Stimulated activated CD4-positive, alpha-beta T cell treated with anti-CD3 and anti-CD28 coated beads, Interleukin-1b, Interleukin-23, amount 100 ng/mL, for 1 hour (primary cell): ENCODE measurements at places on chromosomes 16 and 17.

GRCh38 chr17:53483704-53484103 is 339.0 kb upstream of the KIF2B start:
- DNase-seq: no peak

DNA sequence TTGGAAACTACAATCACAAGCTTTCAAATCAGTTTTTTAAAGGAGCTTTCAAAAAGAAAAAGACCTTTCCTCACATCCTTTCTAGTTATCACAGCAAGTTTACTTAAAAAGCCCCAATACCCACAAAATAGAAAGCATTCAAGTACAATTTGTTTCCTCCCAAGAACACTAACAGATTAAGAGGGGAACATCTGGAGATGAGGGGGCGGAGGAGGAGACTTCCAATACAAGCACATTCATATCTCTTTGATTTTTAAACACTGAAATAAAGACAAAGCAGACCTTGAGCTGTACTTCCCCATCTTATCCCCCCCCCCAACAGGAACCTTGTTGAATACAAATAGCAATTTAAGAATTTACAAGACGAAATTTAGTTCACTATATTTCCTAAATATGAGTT is 2.0 kb downstream of the YWHAE start:
- DNase-seq: no peak

DNA sequence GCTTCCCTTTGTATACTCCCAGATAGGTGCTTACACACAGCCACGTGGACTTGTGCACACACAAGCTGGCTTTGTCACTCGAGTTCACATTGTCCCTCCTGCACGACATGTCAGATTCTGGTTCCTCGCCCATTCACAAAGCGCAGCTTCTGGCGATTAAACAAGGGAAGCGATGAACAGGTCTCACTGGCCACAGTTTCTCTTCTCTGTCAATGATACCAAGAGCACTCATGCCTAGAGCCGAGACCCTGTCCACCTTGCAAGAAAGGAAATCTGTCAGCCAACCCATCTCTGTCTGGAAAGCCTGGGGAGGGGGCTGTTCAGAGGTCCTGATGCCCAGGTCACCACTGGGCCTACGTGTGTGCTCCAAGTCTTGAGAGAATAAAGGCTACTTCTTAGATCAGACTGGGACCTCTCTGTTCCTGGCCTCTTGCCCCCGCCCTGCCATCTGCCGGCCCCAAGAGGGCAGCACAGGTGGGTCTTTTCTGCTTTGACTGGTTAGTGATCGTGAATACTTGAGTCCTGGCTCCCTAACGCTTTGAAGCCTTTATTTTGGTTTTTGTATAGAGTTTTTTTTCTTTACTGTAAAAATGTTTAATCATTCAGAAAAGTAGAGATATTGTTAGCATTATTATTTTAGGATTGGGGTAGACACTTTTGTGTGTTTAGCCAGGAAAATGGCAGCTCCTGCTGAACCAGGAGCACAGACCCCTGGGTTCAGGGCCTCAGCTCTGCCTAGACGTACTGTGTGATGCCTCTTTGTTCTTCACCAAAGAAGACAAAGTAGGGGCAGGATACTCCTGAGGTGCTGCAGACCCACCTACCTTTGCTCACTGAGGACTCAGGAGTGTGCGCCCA is 104.7 kb downstream of the MRM1 start:
- no peak for DNase-seq

- no peak for DNase-seq
These were observed 22.8 kb downstream of the TAOK1 start for GRCh38 chr17:29412780-29413565.

GRCh38 chr16:57042157-57043111 is 49.9 kb upstream of the CPNE2 start:
- peak; percentile 57 for DNase-seq

- DNase-seq: no peak
These were observed 27.3 kb downstream of the STAT5A start for GRCh38 chr17:42315402-42316156.

- no peak for DNase-seq
These were observed 62.9 kb downstream of the JPH3 start for GRCh38 chr16:87665193-87665592.

GRCh38 chr16:73091174-73091573 is 43.2 kb upstream of the ZFHX3 start:
- no peak for DNase-seq

DNA sequence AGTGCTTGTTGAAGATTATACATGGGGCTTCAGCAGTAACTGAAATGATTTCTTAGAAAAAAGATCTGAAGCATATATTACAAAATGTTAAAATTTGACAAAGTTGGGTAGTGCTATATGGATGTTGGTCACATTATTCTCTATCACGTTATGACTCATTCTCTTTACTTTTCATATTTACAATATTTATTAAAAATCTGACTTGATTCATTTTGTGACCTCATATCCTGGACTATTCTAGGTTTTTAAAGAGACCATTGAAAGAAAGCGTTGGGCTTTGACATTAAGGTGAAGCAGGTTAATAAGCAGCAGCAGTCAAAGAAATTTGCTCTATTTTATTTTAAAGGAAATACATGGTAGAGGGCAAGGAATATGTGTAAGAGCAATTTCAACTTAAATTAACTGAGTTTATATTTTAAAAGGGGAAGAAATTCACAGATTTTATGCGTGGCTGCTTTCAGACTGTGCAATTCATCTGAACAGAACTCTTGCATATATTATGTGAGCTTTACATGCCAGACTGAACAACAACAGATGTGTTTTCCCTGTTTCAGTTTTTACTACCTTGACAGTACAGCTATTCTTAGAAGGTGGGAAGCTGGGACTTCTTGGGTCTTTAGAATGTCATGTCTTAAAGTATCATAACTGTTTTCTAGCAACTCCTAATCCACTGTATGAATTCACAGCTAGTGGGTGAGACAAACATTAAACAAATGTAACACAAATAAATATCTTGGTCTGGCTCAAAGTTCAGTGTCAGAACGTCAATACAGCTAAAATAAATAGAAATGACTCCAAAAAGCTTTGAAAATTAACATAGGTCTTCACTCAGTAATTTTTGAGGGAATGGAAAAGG is 10.4 kb upstream of the FAM20A start:
- no peak for DNase-seq

DNA sequence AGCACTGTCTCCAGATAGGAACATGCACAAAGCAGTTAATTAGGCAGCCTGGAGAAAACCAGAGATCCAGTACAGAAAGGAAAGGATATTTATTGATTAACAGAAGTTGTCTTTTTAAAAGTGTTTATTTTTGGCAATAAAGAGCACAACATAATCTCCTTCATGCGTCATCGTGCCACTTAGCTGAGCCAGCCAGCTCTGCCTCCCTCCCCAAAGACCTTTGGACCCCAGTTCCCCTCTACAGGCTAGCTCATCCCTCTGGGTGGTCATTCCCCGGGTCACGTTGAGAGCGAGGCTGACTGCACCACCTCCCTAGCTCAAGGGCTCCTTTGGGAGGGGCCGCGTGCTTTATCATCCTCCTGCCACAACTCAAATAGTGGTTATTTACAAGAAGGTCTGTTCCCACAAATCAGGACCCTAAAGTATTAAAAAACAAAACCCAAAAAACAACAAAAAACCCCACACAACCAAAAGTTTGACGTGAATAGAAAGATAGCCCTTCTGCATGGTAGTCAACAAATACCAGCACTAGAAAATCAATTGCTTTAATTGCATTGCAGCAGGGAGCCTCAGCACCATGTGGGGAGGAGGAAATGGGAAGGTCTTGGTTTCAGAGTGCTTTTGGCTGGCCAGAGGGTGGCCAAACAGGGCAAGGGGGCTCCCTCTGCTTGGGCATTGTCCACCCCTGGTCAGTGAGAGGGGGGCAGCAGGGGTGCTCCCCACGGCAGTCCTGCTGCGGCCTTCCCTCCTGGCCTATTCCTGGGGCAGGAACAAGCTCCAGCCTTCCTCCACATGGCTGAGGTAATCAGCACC is 9.6 kb downstream of the POLR2C start:
- DNase-seq: no peak

GRCh38 chr16:57966204-57966771 is 4.6 kb downstream of the CNGB1 start:
- DNase-seq: no peak

DNA sequence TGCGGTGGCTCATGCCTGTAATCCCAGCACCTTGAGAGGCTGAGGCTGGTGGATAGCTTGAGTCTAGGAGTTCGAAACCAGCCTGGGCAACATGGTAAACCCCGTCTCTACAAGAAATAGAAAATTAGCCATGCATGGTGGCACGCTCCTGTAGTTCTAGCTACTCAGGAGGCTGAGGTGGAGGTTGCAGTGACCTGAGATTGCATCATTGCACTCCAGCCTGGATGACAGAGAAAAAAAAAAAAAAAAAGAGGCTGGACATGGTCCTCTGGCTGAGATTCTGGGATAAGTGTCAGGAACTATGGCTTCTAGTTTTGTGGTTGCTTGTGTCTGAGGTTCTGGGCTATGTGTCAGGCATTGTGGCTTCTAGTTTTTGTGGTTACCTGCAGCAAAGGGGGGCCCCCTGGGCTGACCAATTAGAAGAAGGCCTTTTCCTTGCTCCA is 7.0 kb downstream of the KSR1 start:
- no peak for DNase-seq

- no peak for DNase-seq
These were observed 115.4 kb downstream of the ZNF778 start for GRCh38 chr16:89332902-89333245.

- DNase-seq: no peak
These were observed 28.3 kb upstream of the APPBP2 start for GRCh38 chr17:60554377-60554788.

GRCh38 chr17:66684731-66685130 is 150.2 kb upstream of the CACNG5 start:
- DNase-seq: no peak

DNA sequence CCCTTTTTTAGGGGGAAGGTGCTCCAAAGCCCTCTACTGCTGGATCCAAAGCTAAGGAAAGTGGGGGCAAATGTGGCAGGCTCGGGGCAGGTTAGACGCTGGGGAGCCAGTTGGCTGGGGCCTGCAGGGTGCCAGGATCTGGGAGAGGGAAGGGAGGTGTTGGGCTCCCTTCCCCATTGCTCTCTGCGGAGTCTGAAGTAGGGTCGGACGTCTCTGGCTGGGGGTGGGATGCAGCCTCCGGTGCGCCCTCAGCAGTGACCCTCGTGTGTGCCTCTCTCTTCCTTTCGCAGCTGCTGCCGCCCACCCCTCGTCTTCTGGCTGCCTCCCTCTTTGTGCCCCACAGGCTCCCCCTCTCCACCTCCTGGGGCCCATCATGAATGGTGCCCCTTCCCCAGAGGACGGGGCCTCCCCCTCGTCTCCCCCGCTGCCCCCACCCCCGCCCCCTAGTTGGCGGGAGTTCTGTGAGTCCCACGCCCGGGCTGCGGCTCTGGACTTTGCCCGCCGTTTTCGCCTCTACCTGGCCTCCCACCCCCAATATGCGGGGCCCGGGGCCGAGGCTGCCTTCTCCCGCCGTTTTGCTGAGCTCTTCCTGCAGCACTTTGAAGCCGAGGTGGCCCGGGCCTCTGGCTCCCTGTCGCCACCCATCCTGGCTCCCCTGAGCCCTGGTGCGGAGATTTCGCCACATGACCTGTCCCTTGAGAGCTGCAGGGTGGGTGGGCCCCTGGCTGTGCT is 2.2 kb downstream of the SH2B1 start:
- no peak for DNase-seq

GRCh38 chr17:11296994-11297393 is 56.0 kb downstream of the SHISA6 start:
- no peak for DNase-seq

DNA sequence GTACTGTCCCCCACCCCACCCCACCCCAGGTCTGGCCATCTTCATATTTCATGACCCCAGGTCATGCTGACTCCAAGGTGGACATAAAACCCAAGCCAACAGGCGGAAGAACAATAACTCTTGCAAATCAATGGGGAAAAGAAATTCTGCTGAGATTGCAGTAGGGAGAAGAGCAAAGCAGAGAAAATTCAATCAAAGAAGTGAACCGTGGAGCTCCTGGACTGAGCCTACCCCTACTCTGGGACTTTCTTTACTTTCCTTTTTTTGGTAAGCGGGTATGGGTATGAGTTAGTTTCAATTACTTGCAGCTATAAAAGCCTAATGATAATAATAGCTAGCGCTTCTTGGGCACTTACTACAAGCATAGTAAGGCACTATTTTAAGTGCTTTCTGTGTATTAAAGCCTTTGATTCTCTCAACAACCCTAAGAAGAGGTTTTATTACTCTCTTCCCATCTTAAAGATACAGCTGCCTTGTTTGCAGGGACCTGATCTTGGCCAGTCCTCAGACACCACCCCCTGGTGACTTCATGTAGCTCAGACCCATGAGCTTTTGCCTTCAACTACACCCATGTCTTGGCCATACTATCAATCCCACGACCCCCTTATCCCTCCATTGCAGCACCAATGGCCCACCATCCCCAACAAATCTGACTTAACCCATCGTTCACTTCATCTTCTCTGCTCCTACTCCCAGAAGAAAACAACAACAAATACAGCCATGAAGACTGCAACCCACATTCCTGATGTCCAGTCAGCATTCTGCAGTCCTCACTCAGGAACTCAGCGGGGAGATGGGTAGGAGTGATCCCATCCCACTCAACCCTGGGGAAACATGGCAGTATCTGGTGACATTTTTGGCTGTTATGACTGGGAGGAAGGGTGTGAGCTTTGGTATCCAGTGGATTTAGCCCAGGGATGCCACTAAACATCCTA is 4.4 kb downstream of the GGA2 start:
- no peak for DNase-seq

- DNase-seq: peak; percentile 68
These were observed 15.4 kb downstream of the FLYWCH1 start for GRCh38 chr16:2927010-2927646.

DNA sequence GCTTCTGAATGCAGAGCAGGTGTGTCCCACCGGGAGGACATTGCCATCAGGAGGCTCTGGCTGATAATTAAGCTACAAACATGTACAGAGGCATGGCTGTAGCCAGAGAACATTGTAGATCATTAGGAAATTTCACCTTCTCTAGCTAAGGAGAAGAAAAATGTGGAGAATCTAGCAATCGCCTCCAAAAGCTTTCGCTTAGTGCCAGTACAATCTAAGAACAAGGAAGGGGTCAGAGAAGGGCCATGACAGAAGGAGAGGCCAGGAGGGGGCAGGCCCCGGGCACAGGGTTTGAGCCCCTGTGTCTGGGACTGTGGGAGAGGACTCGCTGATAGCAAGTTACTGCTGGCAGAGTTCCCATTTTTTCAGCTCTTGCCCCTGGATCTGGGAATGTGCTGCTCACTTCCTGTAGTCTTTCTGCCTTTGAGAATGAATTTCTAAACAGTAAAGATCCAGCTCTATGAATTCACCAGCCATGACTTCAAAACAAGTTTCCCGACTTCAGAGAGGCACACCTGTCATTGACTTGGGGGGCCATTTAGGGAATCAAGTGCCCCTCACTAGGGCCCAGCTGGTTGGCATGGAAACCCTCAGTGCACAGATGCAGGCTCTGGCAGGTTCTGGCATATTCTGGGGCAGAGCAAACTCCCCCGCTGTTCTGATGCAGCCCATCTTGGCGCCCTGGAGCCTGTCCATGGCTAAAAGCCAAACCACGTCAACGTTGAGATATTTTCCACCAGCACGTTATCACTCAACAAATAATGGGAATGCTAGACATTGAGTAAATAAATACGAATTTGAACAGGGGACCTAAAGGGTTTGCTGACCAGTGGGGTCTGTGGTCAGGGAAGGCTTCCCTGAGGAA is 59.5 kb upstream of the CACNG4 start:
- DNase-seq: no peak
